Stomach (tissue), 19 donors: ENCODE measurements at places on chromosomes 16 and 17. TPM values are rescaled to one million over a fixed set of nuclear protein-coding genes. Genes with fewer than 3 reads are reported as not detected.

The ZG16B gene
- polyA plus RNA-seq, result 35.4 TPM

The NOL11 gene
- 21.4 TPM for polyA plus RNA-seq

The ZNF689 gene
- polyA plus RNA-seq, result 3.1 TPM

The KRT24 gene
- polyA plus RNA-seq, result 0.56 TPM

The FADS6 gene
- 0.50 TPM for polyA plus RNA-seq

The GPR139 gene
- not detected for polyA plus RNA-seq

The C16orf96 gene
- not detected for polyA plus RNA-seq

The MYH2 gene
- polyA plus RNA-seq, result 0.05 TPM

The FAM117A gene
- 7.0 TPM for polyA plus RNA-seq

The DHODH gene
- 6.0 TPM for polyA plus RNA-seq

The SLC6A2 gene
- polyA plus RNA-seq, result not detected

The CACNG3 gene
- polyA plus RNA-seq, result not detected

The TPSG1 gene
- polyA plus RNA-seq, result 0.10 TPM

The FSCN2 gene
- polyA plus RNA-seq, result 2.1 TPM

The CDRT15 gene
- not detected for polyA plus RNA-seq

The CCL15 gene
- polyA plus RNA-seq, result not detected

The KRT31 gene
- polyA plus RNA-seq, result not detected

The KCNJ12 gene
- polyA plus RNA-seq, result not detected

The PLLP gene
- polyA plus RNA-seq, result 46.6 TPM

The ITGB3 gene
- polyA plus RNA-seq, result 1.7 TPM

The KRTAP2-3 gene
- not detected for polyA plus RNA-seq

The RDM1 gene
- polyA plus RNA-seq, result 0.98 TPM

The C1QTNF1 gene
- 18.2 TPM for polyA plus RNA-seq

The KRT27 gene
- not detected for polyA plus RNA-seq

The ELMO3 gene
- 44.6 TPM for polyA plus RNA-seq

The NPTX1 gene
- 0.53 TPM for polyA plus RNA-seq

The HS3ST4 gene
- polyA plus RNA-seq, result 0.76 TPM

The LPO gene
- polyA plus RNA-seq, result 0.10 TPM

The FBXL16 gene
- 0.61 TPM for polyA plus RNA-seq
